A549 treated with ZK216348 at 1 μM for 4 hours (cell line): ENCODE measurements at places on chromosomes 13 and 19. TPM values are rescaled to one million over a fixed set of nuclear protein-coding genes. Genes with fewer than 3 reads are reported as not detected.

USHBP1 gene
- not detected in 5 replicates for total RNA-seq

PRX gene
- total RNA-seq: 1.0 to 1.7 TPM (median 1.5 TPM) in 5 replicates

ATCAY gene
- total RNA-seq: 0.04 to 0.22 TPM (median 0.12 TPM) in 4 of 5 replicates, not detected in the other

COL5A3 gene
- 2.8 to 4.5 TPM (median 3.1 TPM) in 5 replicates for total RNA-seq

VSTM1 gene
- total RNA-seq: 0.55 to 0.92 TPM (median 0.78 TPM) in 3 of 5 replicates, not detected in the others

CEBPA gene
- total RNA-seq: 4.7 to 11.5 TPM (median 9.3 TPM) in 5 replicates

ZNF155 gene
- total RNA-seq: 2.7 to 3.4 TPM (median 3.1 TPM) in 5 replicates

PRTN3 gene
- 0.24 to 0.64 TPM (median 0.34 TPM) in 3 of 5 replicates, not detected in the others for total RNA-seq

IFNL1 gene
- total RNA-seq: 0.30 TPM in 1 of 5 replicates, not detected in the others

KRTDAP gene
- not detected in 5 replicates for total RNA-seq

ELAVL1 gene
- total RNA-seq: 60.2 to 70.8 TPM (median 66.7 TPM) in 5 replicates

PCDH9 gene
- total RNA-seq: 6.2 to 7.5 TPM (median 7.2 TPM) in 5 replicates

ZNF418 gene
- 0.58 to 0.97 TPM (median 0.84 TPM) in 5 replicates for total RNA-seq

ZNF221 gene
- 0.31 to 1.1 TPM (median 0.65 TPM) in 5 replicates for total RNA-seq

CYP4F2 gene
- total RNA-seq: 0.10 TPM in 1 of 5 replicates, not detected in the others

MAMSTR gene
- 0.14 to 0.67 TPM (median 0.41 TPM) in 5 replicates for total RNA-seq

DACH1 gene
- total RNA-seq: not detected in 5 replicates

GJB2 gene
- 0.53 to 0.84 TPM (median 0.77 TPM) in 5 replicates for total RNA-seq

GAS6 gene
- total RNA-seq: 4.6 to 9.5 TPM (median 7.7 TPM) in 5 replicates

FFAR1 gene
- not detected in 5 replicates for total RNA-seq

ZNF577 gene
- 0.06 to 0.13 TPM in 2 of 5 replicates, not detected in the others for total RNA-seq

TTYH1 gene
- total RNA-seq: 0.08 to 0.15 TPM in 2 of 5 replicates, not detected in the others

PABPC3 gene
- total RNA-seq: 0.12 to 0.23 TPM (median 0.19 TPM) in 4 of 5 replicates, not detected in the other

CRB3 gene
- total RNA-seq: 2.2 to 6.3 TPM (median 5.2 TPM) in 5 replicates

CBY2 gene
- not detected in 5 replicates for total RNA-seq

ZNF444 gene
- 13.3 to 33.0 TPM (median 30.9 TPM) in 5 replicates for total RNA-seq

F10 gene
- not detected in 5 replicates for total RNA-seq

ZNF230 gene
- total RNA-seq: 2.2 to 3.2 TPM (median 2.8 TPM) in 5 replicates

KLK2 gene
- total RNA-seq: 0.27 TPM in 1 of 5 replicates, not detected in the others

BRSK1 gene
- total RNA-seq: 3.2 to 5.1 TPM (median 4.6 TPM) in 5 replicates

POLR2I gene
- 220 to 305 TPM (median 245 TPM) in 5 replicates for total RNA-seq
